ENCODE measurements at places on chromosomes 12 and 14. TPM values are rescaled to one million over a fixed set of nuclear protein-coding genes. Genes with fewer than 3 reads are reported as not detected.

Gene SCNN1A
- total RNA-seq, result 35.9 TPM

Gene LBHD2
- not detected for total RNA-seq

Gene KRT79
- total RNA-seq, result 0.21 TPM

Gene MAX
- total RNA-seq, result 29.5 TPM

Gene AICDA
- total RNA-seq, result 0.10 TPM

Gene RFC5
- total RNA-seq, result 20.0 TPM

Gene NGB
- total RNA-seq, result not detected

Gene OTX2
- total RNA-seq, result 0.10 TPM

Gene MMAB
- total RNA-seq, result 17.2 TPM

Gene OR4E2
- not detected for total RNA-seq

Gene AQP2
- not detected for total RNA-seq

Gene GPR137C
- 5.0 TPM for total RNA-seq

Gene BDKRB1
- 1.8 TPM for total RNA-seq

Gene CPNE6
- total RNA-seq, result not detected

Gene INSM2
- total RNA-seq, result not detected

Gene KLHL33
- 1.9 TPM for total RNA-seq

Gene DBX2
- total RNA-seq, result 0.21 TPM

Gene OTUB2
- 0.41 TPM for total RNA-seq

Gene CCDC197
- total RNA-seq, result not detected

Gene ITGA7
- 278 TPM for total RNA-seq

Gene PLA2G1B
- not detected for total RNA-seq

Gene DAO
- total RNA-seq, result not detected

Gene SLCO1B1
- not detected for total RNA-seq
